NCI-H1436 (cell line): ENCODE measurements at places on chromosomes 3 and 15.

GRCh38 chr3:39401983-39402382, 4.5 kb upstream of the RPSA start:
- no peak for DNase-seq

GRCh38 chr3:116064646-116065045, 380.6 kb downstream of the LSAMP start:
- no peak for DNase-seq

DNA sequence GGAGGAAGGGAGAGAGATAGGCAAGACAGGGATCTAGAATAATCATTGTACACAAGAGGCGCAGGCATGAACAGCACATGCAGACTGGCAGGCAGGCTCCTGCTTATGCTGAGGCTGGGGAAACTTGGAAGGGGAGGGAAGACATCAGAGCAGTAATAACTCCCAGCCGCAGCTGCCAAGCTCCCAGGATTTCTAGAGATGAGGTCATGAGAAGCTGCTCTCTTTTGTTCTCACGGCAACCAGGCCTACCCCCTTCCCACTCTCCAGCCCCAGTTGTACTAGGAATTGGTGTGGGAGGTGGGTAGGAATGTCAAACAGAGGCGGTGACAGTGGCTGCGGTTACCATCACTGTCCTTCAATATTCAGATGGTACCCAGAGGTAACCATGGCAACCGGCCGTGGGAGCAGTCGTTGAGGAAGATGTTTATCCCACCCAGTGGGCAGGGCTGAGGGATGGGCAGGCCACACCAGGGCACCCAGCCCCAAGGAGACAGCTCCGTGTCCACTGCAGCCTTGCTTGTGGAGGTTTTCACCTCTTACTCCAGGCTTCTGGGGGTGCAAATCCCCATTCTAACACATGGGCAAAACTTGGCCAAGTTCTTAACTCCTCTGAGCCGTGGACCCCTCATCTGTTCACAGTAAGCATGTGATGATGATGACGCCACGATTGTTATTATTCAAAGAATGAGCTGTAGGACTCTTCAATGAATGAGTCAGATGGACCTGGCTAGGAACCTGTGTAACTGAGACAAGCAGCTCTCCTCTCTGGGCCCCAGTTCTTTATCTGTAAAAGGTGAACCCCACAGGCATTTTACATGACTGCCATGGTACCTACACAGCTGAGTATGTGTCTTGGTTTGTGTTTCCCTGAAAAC, 360.8 kb upstream of the PROK2 start:
- DNase-seq, result no peak

GRCh38 chr15:40731034-40731433, 24.0 kb downstream of the RMDN3 start:
- no peak for DNase-seq

- DNase-seq, result no peak
Measured at GRCh38 chr3:138377804-138378203, 29.4 kb downstream of the MRAS start.

GRCh38 chr3:153601374-153601853, 439.4 kb downstream of the RAP2B start:
- no peak for DNase-seq

DNA sequence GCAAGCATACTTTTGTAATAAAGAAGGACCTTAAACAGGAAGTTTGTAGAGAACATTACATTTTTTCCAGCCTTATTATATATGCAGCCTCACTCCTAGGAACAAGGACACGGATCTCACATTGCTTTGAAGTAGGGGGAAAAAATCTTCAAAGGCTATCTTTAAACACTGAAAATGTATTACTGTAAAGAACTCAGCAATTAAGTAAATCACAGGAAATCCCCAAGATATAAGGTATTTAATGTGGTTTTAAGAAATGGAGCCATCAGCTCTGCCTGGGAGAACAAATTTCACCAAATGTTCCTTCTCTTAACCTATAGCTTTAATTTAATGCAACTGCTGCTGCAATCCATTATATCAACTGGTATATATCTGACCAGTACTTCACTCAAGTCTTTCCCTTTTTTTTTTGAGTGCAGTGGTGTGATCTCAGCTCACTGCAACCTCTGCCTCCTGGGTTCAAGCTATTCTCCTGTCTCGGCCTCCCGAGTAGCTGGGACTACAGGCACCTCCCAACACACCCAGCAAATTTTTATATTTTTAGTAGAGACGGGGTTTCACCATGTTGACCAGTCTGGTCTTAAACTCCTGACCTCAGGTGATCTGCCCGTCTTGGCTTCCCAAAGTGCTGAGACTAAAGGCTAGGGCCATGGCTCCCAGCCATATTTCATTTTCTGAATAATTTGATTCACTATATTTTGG, 2.8 kb downstream of the BTLA start:
- DNase-seq, result no peak

- DNase-seq, result no peak
Measured at GRCh38 chr3:138797508-138798038, 37.2 kb downstream of the PIK3CB start.

DNA sequence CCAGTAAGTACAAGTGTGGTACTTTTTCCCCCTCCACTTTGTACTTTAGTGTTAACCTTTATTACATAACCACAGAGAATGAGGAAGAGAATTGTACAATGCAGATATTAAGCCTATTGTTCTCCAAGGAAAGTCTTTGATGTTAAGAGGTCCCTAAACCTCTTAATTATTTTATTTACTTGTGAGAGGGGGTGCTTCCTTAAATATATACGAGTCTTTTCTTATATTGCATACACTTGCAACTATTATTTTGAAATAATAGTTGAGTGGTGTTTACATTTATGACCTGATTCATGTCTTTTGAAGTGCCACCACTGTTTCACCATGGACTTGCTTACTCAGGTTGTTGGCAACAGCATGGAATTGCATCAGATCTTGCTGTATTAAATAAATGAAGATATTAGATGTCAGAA, 10.1 kb downstream of the USP3 start:
- no peak for DNase-seq

GRCh38 chr3:192841428-192841827, 76.2 kb downstream of the MB21D2 start:
- DNase-seq, result no peak

- DNase-seq, result no peak
Measured at GRCh38 chr15:58582160-58582559, 150.4 kb downstream of the LIPC start.

DNA sequence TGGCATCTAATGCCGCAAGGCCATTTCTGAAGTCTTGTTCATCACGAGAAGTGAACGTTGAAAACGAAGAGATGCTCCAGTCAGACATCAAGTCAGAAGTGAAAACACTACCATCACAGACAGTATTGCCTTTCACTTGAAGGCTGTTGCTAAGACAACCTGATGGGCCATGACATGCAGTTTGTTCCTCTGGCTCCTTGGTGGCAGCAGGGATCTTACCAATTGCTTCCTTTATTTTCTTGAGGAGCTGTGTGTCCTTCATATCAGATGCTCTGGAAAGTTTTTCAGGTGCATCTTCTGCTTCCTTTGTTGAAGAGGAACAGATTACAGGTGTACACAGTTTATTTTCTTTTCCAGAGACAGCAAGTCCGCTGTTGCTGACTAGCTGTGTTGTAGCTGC, 30.7 kb upstream of the MYLK start:
- no peak for DNase-seq

DNA sequence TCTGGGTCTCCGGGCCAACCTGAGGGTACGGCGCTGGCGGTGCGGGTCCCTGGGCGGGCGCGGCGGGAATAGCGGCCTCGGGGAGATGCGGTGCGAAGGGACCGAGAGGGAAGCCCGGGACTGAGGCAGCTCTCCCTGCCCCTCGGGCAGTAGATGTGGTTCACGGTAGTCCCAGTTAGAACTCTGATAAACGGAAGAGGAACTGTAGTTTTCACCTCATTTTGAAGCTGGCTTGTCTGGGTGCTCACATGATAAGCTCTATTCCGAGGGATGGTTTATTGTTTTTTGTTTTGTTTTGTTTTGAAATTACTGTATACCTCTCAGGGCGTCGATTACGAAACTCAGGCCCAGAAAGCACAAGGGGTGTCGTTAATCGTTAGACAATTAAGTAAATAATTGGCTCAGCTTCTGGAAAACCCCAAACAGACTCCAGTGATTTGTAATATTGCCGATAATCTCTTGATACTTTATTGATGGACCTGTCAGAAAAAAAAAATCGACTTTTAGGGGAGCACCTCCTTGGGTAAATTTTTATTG, 413 bp downstream of the NUSAP1 start:
- DNase-seq, result no peak

DNA sequence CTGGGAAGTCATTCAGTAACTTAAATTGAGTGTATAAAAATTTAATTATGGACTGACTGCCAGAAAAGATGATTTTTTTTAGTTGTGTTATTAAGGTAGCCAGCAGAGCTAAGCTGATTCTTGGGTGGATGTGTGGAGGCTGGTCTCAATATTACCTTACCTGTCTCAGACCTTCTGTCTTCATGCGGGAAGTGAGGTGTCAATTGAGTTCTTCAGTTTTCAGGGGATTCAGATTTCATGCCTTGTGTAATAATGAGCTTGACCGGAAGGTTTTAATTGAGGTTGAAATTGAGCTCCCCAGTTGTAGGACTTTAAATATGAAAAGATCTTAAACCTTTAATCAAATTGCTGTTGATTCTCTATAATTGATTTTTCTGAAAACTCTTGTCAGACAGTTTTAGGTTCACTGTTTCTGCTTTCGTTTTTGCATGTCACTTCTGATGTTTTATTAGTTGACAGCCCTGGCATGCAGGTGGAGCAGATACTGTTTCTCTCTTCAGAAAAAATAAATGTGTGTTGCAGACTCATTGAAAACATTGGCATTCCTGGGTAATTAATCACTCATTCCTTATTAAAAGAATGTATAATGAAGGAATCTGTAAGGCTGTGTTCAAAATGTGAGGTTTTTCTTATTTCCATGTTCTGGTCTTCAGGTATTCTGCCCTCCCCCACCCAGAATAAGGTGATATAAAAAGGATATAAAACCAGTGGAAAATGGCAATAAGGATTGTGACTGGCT, 54.5 kb downstream of the PSMD6 start:
- no peak for DNase-seq

- no peak for DNase-seq
Measured at GRCh38 chr3:19284974-19285373, 136.7 kb downstream of the KCNH8 start.

DNA sequence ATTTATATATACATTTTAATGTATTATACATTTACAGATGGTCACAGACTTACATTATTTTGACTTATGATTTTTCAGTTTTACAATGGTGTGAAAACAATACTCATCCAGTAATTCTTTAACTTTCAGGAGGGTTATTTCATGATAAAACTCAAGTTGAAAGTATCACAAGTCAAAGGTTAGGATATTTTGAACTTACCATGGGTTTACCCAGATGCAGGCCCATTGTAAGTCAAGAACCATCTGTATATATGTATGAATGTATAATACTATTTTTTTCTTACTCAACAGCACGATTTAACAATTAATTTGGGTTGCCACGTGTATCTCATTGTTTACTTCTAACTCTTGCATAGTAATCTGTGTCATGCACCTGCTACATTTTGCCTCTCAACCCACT, 1002.0 kb downstream of the OTOL1 start:
- DNase-seq, result no peak

GRCh38 chr3:117016378-117016777, 306.8 kb downstream of the TUSC7 start:
- no peak for DNase-seq

DNA sequence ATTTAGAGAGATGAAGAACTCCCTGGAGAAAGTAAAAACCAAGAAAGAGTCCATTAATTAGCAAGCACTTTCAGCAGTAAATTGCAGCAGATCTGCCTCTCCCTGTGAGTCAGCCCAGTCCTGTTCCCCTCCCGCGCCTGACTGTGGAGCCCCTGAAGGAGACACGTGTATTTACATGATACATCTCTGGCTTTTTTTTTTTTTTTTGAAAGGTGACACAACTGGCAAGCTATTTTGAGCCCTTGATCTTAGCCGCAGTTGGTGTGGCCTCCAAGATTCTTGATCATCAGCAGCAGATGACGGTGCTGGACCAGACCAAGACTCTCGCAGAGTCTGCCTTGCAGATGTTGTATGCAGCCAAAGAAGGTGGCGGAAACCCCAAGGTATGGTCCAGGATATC, 271.8 kb upstream of the TPM1 start:
- no peak for DNase-seq

DNA sequence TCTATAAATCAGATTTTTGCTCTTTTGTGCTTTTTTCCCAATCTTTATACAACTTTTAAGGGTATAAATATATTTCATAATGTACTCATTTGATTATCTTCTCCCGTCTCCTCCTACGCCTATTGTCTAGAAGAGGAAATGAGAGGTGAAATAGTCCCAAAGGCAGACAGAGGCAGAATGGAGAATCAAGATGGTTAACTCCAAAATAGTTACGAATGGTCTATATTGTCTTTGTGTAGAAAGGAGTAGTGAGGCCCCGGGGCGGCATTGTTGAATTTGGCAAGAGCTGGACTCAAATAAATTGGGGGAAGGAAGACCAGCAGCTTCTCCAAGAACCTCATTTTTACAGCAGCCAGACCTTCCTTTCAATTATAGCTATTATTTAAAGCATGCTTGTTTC, 23.9 kb downstream of the ITPR1 start:
- DNase-seq, result no peak

DNA sequence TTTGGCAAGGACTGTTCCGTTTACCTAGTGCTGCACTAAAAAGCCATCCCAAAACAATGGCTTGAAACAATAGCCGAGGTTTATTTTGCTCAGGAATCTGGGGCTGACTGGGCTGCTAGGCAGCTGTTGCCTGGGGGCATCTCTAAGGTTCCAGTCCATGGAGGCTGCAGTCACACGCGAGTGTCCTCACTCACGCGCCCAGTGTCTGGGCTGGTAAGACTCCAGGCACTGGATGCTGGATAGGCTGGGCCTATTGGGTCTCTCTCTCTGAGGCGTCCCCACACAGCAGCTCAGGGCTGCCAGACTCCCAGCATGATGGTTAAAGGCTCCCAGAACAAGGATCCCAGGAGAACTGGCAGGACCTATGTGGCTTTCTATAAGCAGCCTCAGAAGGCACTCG, 34.2 kb downstream of the ALS2CL start:
- DNase-seq, result no peak

- no peak for DNase-seq
Measured at GRCh38 chr3:17806201-17806600, 63.8 kb upstream of the TBC1D5 start.

- no peak for DNase-seq
Measured at GRCh38 chr3:113783463-113783862, 36.6 kb downstream of the ATP6V1A start.

DNA sequence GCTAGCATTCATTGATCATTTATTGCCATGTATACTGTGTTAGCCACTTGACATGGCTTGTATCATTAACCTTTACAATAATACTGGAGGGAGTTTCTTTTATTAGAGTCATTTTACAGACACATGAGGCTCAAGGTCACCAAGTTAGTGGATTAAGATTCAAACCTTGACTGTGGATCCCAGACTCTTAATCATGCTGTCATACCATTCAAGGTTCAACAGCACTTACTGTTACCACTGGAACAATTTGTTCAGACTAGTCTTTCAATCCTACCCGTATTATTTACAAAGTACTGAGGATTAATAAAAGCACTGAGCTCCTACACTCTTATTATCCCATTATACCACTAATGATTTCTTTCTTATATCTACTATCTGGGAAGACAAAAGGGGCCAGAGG, 1.2 kb downstream of the COX17 start:
- DNase-seq, result no peak
